Astrocyte (in vitro differentiated cells and primary cell): ENCODE measurements at places on chromosomes 5 and 9.

GRCh38 chr5:62124266-62124665, 181.7 kb upstream of the KIF2A start:
- no peak for DNase-seq

- DNase-seq: no peak
Measured at GRCh38 chr9:83458530-83458929, 79.7 kb downstream of the FRMD3 start.

DNA sequence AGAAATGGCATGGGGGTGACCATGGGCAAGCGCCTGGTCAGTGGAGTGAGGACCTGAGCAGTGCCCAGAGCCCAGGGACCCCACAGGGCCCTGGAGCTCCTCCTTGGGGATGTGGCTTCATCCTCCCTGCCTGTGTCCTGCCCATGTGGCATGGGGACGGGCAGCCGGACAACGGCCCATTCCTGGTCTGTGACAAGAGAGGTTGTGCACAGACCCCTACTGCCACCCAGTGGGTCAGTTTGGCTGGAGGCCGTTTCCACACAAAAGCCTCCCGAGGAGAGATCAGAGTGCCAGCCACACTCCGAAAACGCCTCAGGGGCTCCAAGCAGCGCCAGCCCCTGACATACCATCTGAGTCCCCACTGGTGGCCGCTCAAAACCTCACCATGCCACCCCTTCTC, 19.8 kb downstream of the SLC6A18 start:
- DNase-seq: no peak

- DNase-seq: peak; percentile 26
Measured at GRCh38 chr5:102760815-102761214, 5.7 kb downstream of the PAM start.

GRCh38 chr5:86979811-86980411, 287.8 kb upstream of the RASA1 start:
- peak; percentile 77 for DNase-seq

DNA sequence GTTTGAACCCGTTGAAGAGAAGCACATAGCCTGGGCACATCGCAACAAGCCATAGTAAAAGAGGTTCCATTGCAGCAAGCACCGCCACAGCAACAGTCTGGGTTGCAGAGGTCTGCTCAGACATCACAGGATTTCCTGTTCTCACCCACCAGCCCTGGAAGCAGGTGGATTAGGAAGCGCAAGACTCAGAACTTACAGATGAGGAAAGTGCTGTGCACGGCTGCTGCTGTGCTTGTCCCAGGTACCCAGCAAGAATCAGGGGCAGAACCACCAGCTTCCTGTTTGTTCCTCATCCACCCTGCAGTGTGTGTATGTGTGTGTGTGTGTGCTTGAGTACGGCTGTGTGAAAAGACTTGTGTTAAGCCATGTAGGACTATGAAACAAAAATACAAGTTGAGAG, 124.7 kb upstream of the IRX2 start:
- no peak for DNase-seq

DNA sequence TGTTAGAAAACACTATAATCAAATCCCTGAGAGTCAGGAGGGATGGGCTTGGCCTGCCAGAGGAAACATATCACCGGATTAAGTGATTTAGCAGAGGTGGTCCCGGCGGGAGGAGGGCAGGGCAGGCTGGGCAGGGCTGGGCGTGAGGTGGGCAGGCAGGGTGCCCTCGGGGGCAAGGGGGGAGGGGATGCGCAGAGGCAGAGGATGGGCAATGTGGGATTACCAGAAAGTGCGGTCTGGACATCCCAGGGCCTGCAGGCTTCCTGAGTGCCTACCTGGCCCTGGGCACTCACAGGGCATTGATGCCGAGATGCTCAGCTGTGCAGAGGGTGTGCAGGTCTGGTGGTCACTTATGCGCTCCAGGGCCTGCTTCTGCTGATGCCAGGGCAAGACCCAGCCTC, 115.2 kb downstream of the ADAMTS2 start:
- DNase-seq: no peak

GRCh38 chr5:15966066-15966640, 213.4 kb downstream of the MARCHF11 start:
- DNase-seq: peak; percentile 11

GRCh38 chr5:393846-394275, 49.1 kb upstream of the EXOC3 start:
- no peak for DNase-seq

- DNase-seq: no peak
Measured at GRCh38 chr5:16932401-16932800, 3.7 kb downstream of the MYO10 start.

DNA sequence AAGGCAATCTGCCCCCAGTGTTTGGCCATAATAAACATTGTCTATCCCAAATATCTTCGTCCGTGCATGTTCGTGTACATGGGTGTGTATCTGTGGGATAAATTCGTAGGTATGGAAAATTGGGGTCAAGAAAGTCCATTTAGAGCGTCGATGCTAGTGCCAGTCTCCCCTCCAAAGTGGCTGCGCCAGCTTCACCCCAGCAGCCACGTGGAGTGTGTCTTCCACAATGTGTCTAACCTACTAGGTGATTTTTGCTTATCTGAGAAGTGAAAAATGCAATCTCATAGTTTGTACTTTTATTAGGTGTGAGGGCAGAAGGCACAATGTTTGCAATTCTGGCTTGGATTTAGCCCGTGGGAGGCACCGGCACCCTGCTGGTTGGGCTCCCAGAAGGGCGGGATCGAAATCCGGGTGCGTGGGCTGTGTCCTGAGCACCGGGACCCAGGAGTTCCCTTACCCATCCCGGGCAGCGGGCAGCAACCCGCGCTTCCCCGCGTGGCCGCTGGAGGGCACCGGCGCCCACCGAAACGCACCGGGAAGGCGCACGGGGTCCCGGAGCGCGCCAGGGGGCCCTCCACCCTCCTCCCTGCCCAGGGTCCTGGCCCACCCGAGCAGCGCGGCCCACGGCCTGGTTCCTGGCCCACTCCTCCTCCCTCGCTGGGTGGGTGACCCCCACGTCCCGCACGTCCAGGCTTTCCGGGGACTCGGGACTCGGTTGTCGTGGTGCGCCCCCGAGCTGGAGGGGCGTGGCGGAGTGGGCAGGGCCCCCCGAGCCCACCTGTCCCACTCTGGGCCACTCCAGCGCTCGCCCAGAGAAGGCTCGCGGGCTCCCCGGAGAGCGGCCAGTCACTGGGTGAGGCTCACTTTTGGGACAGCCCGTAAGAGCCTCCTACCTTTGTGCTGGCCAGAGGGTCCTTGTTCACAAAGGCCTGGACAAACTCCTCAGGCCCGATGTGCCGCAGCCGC, 55.4 kb upstream of the RNF130 start:
- no peak for DNase-seq

DNA sequence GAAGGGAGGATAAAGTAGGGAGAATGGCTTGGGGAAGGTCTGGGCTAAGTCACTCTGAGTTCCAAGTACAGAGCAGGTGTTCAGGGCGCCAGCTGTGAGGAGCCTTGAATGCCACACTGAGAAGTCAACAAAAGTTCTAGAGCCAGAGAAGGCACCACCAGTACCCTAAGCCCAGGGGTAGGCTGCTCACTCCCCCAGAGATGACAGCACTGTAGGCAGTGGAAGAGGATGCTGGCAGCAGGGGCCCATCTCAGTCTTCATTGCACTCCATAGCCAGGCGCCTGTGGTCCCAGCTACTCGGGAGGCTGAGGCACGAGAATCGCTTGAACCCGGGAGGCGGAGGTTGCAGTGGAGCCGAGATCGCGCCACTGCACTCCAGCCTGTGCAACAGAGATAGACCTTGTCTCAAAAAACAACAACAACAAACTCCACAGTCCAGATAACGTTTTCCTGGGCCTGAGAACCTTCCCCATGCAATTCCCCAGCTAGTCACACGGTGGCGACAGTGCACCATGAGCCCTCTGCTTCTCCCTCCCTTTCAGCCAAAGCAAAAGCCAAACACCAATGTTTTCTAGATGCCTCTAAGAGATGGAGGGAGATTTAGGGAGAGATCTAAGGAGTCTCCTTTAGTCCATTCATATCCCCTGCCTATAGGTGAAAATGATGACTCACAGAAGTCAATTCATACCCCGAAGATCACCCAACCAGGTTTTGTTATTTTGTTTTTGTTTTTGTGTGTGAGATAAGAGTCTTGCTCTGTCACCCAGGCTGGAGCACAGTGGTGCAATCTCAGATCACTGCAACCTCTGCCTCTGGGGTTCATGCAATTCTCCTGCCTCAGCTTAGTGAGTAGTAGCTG, 19.8 kb upstream of the NSD1 start:
- DNase-seq: peak; percentile 26
